ENCODE measurements at places on chromosomes 12 and 14.

GRCh38 chr14:34034447-34035176 lies 83.7 kb upstream of the EGLN3 start:
- no peak for DNase-seq

GRCh38 chr14:29236401-29236800 lies 469.8 kb downstream of the FOXG1 start:
- no peak for DNase-seq

DNA sequence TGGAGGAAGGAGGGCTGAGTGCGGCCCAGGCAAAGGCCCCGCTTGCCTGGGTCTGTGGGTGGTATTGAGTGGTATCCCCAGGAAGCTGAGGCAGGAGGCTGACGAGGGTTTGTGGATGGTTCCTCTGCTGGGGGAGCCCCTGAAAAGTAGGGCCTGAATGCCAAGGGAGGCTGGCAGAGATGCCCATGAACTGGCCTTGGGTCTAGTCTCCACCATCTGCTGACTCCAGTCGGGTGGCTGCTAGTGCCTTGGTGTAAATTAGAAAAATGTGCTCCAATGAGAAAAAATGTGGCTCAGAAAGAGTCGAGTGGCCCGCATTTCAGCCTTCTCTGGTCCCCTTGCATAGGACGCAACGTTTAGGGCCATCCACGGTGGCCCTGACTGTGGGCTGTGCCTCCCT lies 181.2 kb upstream of the PRMT8 start:
- no peak for DNase-seq

- no peak for DNase-seq
Observed at GRCh38 chr12:51326698-51327439, 2.9 kb upstream of the BIN2 start.

DNA sequence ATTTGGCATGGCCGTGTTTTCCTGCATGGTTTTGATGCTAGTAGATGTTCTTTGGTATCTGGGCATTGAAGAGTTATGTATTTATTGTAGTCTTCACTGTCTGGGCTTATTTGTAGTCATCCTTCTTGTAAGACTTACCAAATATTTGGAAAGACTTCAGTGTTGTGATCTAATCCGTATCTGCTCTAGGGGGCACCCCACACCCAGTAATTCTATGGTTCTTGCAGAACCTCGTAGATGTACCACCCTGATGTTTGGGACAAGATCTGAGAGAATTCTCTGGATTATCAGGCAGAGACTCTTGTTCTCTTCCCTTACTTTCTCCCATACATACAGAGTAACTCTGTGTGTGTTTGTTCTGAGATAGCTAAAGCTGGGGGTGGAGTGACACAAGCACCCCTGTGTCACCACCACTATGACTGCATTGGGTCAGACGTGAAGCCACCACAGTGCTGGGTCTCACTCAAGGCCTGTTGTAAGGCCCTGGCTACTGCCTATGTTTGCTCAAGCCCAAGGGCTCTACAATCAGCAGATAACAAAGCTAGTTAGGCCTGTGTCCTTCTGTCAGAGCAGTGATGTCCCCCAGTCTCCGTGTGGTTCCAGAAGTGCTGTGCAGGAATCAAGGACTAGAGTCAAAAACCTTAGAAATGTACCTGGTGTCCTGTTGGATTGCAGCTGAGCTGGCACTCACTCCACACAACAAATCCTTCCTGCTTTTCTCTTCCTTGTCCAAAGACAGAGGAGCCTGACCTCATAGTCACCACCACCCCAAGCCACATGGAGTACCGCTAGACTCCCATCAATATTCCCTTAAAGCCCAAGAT lies 9.6 kb downstream of the RDH16 start:
- no peak for DNase-seq

All from type B pancreatic cell (in vitro differentiated cells).